HTR-8/SVneo (cell line): ENCODE measurements at places on chromosomes 5 and 9.

DNA sequence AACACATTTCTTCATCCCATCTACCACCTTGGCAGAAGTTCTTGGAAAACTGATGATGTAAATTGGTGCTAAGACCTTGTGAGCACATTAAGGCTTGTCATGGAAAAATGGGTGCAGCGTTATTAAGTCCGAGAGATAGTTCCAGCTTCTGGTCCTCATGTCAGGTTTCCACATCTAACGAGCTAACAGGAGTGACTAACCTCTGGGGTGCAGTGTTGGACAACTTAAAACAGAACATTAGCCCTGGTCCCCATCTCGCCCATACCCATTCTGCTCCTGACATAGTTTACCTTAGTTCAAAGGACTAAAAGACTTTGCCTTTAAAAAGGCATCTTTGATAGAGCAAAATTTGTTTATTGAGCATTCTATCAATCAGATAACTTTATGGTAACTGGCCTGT lies 128.0 kb downstream of the SLC1A3 start:
- DNase-seq: peak; percentile 48

DNA sequence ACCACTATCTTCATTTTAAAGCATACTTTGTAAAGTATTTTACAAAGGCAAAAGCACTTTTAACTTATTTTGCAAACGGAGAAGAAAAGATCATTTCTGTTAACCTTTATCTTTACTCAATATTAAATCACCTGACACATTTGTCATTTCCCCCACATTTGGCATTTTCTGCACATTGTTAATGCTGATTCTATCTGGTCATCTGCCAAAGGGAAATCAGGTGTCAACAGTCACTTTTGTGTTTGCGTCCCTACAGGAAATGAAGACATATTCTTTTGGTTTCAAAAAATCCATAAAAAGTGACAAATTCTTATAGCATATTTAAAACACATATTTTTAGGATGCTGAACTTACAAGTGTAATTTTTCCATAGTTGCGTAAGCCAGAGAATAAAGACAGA lies 191.3 kb upstream of the TMEM161B start:
- no peak for DNase-seq

DNA sequence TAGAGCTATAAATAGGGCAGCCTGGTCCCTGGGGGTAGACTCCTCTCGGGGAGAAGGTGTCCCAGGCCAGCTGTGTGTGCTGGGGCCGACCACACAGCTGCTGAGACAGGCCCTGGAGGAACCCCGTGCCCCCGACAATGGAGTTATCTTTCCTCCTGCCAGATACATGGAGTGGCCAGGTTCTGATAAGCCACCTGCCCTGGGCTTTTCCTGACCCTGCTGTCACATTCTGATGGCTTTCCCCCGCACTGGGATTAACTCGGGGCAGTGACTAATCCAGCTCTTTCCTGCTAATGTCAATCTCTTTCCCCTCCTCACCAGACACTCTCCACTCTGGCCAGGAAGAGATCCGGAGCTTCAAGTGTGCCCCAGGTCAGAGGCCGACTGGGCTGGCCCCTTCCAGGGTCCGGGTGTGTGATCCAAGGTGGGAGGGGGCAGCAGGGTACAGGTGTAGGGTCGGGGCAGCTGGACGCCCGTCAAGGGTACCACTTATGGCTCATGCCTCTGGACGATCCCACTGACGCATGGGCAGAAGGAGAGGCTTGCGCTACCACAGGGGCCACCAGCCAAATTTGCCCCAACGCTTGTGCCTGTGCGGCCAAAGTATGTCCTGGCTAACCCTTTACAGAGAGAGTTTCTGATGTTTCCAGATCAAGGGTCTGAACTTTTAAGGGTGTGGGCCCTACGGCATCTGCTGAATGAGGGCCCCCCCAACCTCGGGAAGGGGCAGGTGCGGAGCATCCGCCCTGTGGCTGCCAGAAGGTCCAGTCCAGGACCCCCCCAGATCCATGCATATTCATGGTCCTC lies 20.6 kb upstream of the COL5A1 start:
- no peak for DNase-seq

DNA sequence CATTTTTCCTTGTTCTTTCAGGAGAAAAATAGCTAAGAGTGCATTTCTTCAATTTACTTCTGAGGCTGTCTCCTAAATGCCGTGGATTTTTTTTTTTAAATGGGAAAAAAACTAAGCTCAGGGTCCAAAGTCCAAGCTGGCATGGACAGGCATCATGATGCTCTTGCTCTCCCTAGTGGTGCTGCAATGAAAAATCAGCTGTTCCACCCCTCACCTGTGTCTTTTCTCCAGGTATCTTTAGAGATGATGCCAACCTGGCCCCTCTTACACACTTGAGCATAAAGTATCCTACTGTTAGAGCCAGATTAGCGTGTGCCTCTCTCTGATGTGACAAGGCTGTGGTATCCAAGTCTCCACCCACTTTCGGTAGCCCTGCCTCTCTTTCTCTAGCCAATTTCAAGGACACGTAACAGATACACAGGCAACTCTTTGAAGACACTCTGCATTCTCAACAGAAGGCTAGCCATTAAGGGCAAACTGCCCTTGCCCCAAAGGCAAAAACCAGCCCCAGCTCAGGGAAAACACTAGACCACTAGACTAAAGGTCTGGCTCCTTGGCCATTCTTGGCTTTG lies 208.8 kb downstream of the SAXO1 start:
- no peak for DNase-seq

- no peak for DNase-seq
Observed at GRCh38 chr5:56346044-56346710, 113.0 kb upstream of the ANKRD55 start.

DNA sequence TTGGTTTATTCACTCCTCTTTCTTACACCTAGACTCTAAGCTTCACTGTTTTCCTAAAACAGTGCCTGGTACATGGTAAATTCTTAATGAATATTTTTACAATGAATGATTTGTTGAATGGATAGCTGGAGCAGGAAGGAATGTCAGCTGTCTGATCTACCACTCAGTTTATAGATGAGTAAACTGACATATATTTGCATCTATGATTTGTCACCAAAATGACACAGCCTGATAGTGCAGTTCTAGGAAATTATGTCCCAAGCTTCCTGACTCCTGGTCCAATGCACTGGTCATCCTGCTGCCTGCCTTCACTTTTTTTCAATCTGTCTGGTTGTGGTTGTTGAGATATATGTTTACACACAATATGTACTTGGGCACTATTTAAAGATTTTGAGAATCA lies 651.7 kb upstream of the WWC1 start:
- DNase-seq: no peak

GRCh38 chr9:136671646-136672430 lies 9.1 kb downstream of the EGFL7 start:
- DNase-seq: no peak

DNA sequence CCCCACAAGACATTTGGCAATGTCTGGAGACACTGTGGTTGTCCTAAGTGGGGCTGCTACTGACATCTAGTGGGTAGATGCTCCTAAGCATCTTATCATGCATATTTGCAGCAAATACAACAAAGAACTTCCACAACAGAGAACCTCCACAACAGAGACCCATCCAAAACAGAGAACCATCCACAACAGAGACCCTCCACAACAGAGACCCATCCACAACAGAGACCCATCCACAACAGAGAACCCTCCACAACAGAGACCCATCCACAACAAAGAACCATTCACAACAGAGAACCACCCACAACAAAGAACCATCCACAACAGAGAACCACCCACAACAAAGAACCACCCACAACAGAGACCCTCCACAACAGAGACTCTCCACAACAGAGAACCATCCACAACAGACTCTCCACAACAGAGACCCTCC lies 32.8 kb downstream of the ARPC5L start:
- DNase-seq: peak; percentile 13

DNA sequence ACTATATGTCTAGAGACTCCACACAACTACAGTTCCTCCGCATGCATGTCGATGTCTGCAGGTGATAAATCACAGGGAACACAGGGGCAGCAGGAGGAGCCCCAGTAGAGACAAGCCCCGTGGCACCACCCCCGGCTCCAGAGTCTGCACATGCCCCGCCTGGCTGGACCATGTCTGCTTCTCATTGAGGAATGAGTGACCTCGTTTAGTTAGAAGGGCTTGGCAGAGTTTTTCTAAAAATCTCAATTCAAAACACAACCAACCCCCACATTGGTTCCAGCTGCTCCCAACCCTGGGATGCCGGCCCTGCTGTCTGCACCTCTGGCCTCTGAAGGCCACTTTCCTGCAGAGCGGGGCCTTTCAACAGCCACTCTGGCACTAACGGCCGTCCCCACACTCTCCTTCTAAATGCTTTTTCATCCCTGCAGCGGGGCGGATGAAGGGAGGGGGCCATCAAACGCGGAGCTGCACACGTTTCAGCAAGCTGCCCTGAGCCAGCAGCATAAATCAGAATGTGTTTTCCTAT lies 106.3 kb downstream of the ROR2 start:
- DNase-seq: no peak

GRCh38 chr5:58890701-58891085 lies 307.8 kb downstream of the RAB3C start:
- no peak for DNase-seq
